T-helper 2 cell (primary cell): ENCODE measurements at places on chromosomes 3 and 15.

- no peak for DNase-seq
These were observed 982 bp upstream of the GABPB1 start for GRCh38 chr15:50355980-50356379.

DNA sequence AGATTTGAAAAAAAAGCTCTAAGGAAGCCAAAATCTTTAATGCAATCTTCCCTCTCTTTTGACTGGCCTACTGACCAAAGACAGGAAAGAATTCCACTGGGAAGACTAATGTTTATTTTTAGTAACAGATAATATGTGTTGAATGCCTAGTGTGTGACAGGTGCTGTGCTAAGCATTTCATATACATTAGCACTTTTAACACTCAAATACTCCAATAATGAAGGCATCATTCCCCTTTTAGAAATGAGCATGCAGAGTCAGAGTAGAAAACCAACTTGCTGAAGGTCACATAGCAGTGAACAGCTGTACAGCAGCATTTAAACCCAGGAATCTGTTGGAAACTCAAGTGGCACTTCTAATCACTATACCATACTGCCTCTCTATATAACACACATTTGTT lies 170.6 kb downstream of the MINAR1 start:
- DNase-seq = no peak

- no peak for DNase-seq
These were observed 46.0 kb downstream of the GALK2 start for GRCh38 chr15:49215768-49216739.

- DNase-seq = no peak
These were observed 73.3 kb upstream of the LRIG1 start for GRCh38 chr3:66574091-66574490.
